GM19239 (cell line): ENCODE measurements at places on chromosomes 4 and X.

GRCh38 chr4:24476282-24476681 lies 108.1 kb downstream of the DHX15 start:
- no peak for DNase-seq

DNA sequence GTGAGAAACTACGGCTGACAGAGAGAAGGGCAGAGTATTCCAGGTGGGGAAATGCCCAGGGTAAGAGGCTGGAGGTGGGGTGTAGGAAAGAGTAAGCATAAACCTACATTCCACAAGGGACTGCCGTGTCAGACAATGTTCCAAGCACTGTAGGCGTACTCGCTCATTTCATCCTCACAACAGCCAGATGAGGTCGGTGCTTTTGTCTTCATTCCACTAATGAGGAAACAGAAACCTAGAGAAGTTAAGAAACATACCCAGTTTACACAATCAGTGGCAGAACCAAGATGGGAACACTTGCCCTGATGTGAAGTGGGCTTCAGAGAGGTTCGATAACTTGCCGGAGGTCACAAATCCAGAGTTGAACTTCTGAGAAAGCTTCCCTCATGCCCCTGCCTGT lies 4.6 kb downstream of the SASH3 start:
- no peak for DNase-seq

GRCh38 chrX:57417827-57418226 lies 131.3 kb downstream of the FAAH2 start:
- DNase-seq, result no peak

GRCh38 chr4:53601251-53601764 lies 10.0 kb upstream of the LNX1 start:
- DNase-seq, result peak; percentile 15

DNA sequence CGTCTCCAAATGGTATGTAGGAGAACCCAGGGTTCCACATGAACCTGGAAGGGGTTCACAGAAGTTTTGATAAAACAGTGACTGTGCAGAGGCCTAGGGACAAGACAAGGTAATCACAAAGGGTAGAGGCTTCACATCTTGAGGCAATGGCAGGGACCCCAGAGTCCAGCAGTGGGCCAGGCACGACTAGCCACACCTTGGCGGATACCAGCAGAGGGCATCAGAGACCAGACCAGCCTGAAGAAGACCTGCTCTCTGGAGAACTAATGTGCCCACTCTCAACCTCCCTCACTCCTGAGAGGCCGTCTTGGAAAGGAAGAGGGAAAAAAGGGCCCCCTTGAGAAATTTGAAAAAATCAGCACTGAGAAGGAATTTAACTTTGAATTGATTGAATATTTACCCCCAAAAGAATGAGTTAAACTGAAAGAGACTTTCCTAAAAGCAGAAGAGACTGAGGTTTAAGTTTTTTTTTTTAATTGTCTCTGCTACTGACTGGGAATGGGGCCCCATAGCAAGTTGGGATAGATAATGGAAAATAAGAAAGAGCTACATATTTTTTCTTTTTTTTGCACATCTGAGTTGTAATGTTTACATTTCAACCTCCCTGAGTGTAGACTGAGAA lies 243.8 kb upstream of the JADE1 start:
- DNase-seq, result no peak

DNA sequence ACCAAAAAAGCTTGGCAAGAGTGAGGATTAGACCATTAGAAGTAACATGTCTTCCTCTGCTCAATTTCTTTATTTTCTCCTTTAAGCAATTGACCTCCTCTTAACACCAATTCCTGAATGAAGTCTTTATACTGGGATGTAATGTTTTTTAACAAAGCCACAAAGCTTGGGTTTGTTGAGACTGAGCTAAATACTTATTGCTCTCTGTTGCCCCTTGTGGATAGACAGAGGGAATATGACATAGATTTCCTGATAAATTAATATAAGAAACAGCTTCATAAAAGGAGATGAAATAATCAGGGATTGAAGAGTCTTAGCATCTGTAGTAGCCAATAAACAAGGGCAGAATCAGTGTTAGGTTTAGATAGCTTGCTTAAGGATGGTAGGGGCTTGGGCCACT lies 57.6 kb downstream of the CCDC160 start:
- no peak for DNase-seq

DNA sequence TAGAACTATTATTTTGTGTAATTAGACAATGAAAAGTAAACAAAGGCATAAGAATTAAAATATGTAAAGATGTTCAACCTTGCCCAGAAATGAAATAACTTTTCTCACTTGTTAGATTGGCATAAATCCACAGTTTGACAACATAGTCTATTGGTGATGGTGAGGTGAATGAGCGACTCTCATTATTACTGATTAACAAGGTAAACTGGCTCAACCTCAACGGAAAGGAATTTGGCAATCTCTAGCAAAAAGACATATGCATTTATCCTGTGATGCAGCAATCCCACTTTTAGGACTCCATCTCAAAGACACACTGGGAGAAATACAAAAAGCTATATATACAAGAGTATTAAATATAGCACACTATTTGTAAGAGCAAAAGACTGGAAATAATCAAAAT lies 22.3 kb downstream of the UBA6 start:
- no peak for DNase-seq

- DNase-seq, result no peak
These were observed 43.3 kb upstream of the HAND2 start for GRCh38 chr4:173573286-173573685.

DNA sequence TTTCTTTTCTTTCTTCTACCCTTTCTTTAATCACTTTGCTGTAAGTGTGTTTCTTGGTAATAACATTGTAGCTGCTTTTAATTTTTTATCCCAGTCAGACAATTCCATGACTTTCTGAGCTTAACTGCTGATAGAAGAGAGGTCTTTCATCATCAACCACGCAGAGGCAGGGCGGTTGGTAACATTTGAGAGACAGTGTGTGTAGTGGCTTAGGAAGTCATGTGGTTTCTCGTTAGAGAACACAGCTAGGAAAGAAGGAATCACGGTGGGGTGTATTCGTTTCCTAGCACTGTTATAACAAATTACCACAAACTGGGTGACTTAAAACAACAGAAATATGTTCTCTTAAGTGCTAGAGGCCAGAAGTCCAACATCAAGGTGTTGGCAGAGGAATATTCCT lies 11.5 kb downstream of the PRPS2 start:
- DNase-seq, result no peak

DNA sequence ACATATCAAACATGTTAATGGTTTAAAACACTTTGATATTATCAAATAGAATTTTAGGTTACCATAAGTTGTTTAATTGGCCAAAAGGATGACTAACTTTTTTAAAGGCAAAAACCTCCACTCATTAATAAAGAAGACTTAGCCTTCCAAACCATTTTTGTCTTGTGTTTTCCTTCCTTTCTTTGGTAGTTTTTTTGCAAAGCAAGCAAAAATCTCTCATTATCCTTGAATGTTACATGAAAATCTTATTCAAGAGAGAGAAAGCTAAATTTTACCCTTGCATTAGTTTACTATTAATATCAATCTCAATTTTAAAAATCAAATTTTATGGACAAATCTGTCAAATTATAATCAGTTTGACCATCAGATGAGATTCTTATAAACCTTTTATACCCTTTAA lies 419.5 kb downstream of the SPIN4 start:
- DNase-seq, result no peak

GRCh38 chr4:5137226-5137625 lies 85.9 kb downstream of the STK32B start:
- DNase-seq, result no peak
